ENCODE measurements at places on chromosomes 13 and 19.

DNA sequence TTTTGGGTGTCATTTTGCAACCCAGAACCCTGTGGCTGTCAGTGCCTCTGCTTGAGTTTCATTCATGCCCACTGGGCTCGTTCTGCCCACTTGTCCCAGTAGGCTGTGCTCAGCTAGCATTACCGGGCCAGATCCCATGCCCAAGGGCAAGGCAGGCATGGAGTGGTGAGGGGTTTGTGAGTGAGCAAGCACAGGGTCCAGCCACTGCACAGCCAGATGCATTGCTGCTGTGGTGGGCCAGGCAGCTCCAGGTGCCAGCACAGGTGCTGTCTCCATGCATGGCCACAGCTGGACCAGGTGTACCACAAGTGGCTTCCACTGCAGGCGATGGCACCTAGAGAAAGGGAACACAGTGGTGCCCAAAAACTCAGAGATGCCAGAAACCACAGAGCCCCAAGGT is 1671.2 kb downstream of the OLFM4 start:
- DNase-seq = no peak

- DNase-seq = no peak
Measured at GRCh38 chr13:46834657-46835056, 37.7 kb upstream of the ESD start.

DNA sequence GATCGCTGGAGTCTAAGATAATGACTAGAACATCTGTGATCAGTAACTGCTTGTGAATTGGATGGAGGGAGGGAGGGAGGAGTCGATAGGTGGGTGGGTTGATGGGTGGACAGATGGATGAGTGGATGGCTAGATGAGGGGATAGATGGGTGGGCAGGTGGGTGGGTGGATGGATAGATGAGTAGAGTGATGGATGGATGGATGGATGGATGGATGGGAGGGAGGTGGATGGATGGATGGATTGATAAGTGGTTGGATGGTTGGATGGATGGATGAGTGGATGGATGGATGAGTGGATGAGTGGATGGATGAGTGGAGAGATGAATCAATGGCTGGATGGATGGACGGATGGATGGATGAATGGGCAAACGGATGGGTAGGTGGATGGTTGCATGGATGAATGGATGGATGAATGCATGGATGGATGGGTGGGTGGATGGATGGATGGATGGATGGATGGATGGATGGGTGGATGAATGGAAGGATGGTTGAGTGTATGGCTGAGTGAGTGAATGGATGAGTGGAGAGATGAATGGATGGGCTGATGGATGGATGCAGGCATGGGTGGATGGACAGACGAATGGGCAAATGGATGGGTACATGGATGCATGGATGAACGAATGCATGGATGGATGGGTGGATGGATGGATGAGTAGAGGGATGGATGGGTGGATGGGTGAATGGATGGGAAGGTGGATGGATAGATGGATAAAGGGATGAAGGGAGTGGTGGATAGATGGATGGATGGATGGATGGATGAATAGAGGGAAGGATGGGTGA is 44.0 kb upstream of the NFIC start:
- DNase-seq = no peak

DNA sequence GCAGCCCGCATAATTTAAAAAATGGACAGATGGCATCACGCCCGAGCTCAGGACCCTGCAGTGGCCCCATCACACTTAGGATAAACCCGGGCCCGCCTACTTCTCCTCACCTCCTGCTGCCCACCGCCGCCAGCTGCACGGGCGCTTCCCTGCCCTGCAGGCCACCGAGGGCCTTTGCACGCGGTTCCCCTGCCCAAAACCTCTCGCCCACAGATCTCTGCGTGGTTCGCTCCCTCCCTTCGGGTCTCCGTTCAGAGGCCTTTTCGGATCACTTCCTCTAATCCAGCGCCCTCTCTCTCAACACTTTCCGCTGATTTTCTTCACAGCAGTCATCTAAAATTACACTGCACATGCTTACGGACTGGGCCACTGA is 1.8 kb downstream of the SHISA7 start:
- no peak for DNase-seq

DNA sequence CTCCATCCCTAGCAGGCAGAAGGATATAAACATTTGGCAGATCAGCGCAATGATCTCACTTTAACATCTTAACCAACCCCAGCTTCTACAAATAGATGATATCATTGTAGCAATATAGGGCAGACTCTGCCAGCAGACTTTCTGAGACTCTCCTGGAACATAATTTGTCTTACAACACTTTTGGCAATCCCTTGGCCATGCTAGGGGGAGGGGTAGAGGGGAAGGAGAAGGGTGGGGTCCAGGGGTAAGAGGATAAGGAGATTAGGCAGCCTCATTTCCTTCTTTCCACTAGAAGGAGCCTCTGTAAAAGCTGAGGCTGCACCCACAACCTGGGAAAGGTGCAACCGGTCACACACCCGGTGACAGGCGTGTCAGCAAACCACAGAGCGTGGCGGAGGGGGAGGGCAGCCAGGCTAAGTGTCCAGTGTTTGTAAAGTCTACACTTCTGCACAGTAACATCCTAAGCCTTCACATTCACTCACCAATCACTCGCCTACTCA is 8.7 kb upstream of the UBAC2 start:
- no peak for DNase-seq

- DNase-seq = no peak
Measured at GRCh38 chr19:19866611-19867248, 1.0 kb downstream of the ZNF253 start.

DNA sequence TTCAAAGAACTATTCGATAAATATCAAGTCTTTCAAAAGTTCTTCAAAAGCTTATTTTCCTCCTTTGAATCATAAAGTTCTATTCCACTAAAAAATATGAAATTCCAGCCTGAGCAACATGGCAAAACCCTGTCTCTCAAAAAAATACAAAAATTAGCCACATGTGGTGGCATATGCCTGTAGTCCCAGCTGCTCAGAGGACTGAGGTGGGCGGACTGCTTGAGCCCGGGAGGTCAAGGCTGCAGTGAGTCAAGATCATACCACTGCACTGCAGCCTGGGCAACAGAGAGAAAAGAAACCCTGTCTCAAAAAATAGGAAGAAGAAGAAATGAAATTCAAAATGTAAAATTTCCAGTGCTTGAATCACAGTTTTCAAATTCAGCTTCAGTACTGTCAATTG is 24.6 kb downstream of the CAB39L start:
- DNase-seq = no peak

GRCh38 chr19:5237939-5238480 is 102.6 kb downstream of the PTPRS start:
- DNase-seq = no peak

DNA sequence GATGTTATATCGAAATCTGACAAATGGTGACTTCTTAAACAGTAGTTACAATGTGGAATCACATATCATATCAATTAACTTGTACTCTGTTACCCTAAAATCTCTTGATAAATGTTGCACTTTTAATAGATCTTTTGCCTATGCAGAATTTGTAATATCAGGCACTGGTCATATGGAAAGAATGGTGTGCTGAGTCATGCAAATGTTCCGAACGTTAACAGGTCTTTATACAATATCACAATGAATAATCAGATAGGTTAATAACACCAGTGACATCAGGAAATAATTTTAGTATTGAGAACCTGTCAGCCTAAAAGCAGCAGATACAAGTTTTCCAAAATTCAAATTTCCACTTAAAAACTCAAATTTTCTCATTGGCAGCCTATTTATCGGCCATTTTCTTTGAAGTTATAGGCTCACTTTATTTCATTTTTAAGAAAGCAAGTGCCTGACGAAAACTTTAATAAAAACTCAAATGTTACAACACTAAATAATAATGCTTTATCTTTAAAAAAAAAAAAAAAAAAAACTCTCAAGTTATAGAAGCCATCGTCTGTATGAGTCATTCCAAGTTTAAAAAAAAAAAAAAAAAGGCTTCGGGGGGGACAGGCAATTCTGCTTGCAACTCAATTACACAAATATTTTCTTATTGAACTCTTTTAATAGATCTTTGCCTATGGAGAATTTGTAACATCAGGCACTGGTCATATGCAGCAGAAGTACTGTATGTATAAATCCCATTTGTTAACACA is 180.9 kb downstream of the DIAPH3 start:
- DNase-seq = no peak

- no peak for DNase-seq
Measured at GRCh38 chr13:112664501-112665203, 25.2 kb upstream of the ATP11A start.

DNA sequence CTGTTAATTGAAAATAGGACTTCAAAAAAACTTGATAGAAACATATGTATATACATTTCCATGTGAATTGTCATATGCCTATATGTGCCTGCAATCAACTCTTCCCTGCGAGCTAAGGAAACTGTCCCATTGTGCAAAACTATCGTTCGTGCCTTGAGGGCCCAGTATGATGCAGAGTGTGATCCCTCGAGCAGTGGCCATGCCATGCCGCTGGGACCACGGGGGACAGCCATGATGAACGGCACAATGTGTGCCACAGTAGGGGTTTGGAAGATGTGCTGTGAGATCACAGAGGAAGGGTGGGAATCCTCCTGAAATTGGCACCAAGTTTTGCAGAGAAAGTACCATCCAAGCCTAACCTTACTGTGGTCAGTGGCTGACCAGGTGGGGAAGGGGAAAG is 118.1 kb upstream of the SOX1 start:
- no peak for DNase-seq

GRCh38 chr13:111424134-111424533 is 103.7 kb downstream of the TEX29 start:
- no peak for DNase-seq

DNA sequence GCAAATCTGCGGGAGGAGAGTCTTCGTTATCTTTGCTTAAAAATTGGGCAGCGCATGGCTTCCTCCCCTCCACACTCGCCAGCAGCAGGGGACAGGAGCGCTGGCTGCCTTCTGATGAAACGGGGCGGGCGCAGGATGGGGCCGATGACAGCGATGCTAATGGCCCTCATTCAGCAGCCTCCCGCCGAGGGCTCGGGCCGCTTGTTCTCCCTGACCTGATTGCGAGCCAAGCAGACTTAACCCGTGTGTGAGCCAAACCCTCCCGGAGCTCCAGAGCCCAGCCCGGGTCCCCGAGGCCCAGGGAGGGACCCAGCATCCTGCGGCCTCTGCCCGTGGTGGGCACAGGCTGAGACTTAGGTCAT is 90.3 kb downstream of the KDM4B start:
- DNase-seq = no peak

GRCh38 chr13:31675440-31675953 is 63.8 kb upstream of the RXFP2 start:
- no peak for DNase-seq

- DNase-seq = no peak
Measured at GRCh38 chr13:112143046-112143752, 76.2 kb downstream of the SOX1 start.

GRCh38 chr19:55080121-55080967 is 4.7 kb downstream of the EPS8L1 start:
- DNase-seq = peak; percentile 67

DNA sequence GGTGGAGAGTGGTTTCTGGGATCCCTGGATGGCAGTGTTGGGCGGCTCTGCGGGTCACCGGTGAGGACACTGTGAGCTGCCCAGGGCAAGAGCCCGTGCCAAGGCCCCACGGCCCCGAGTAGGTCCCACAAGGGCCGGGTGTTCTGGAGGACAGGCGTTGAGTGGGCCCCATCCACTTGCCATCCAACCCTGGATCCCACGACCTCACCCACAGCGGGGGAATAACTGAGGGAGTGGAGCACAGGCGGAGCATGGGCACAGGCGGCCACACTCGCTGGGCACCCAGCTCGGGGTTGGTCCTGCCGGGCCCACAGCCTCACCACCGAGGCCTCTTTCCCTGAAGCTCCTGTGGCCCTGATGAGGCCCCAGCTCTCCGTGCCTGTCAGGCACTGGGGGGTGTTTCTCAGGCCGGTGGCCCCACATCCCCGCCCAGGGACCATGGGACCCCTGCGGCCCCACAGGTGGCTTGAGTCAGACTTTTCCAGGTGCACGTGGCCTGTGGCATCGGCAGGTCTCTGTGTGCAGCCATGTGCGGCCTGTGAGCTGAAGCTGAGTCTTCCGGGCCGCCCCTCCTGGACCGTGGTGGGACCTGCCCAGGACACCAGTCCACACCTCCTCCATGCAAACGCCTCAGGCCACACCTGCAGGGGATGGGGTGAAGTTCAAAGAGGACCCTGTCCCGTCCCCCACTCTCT is 16.6 kb downstream of the TMEM255B start:
- no peak for DNase-seq

DNA sequence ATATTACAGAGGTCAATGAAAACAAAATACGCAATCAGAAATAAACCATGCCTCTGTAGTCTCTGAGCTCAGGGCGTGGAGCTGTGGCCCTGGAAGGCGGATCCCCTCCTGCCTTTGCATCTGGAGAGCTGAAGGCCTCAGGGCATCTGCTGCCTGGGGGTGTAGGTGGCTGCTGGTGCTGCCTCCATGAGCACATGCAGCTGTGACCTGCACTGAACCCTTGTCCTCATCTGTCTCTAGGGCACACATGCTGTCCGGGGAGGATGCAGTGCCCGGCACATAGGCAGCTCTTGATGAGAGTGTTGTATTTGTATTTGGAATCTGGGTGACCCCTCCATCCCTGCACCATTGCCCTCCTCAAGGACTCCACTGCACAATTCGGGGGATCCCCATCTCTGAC is 185.7 kb downstream of the TEX29 start:
- DNase-seq = no peak

DNA sequence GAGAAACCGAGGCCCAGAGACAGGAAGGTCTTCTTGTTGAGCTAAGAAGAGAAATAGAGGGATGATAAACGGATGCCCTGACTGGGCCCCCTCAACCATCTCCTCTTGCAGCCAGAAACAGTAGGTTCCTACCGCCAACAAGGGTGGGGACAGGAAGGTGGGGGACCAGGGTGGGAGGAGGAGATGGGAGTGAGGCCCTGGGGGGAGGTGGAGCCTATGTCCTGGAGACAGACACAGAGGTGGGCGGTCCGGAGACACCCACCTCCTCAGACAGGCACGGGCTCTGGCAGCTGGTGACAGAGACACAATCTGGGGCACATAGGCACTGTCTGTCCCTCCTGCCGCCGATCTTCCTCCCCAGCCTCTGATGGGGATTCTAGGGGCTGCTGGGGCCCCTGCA is 16.9 kb downstream of the GADD45B start:
- DNase-seq = no peak

- DNase-seq = no peak
Measured at GRCh38 chr19:34310494-34310981, 54.5 kb upstream of the GPI start.

DNA sequence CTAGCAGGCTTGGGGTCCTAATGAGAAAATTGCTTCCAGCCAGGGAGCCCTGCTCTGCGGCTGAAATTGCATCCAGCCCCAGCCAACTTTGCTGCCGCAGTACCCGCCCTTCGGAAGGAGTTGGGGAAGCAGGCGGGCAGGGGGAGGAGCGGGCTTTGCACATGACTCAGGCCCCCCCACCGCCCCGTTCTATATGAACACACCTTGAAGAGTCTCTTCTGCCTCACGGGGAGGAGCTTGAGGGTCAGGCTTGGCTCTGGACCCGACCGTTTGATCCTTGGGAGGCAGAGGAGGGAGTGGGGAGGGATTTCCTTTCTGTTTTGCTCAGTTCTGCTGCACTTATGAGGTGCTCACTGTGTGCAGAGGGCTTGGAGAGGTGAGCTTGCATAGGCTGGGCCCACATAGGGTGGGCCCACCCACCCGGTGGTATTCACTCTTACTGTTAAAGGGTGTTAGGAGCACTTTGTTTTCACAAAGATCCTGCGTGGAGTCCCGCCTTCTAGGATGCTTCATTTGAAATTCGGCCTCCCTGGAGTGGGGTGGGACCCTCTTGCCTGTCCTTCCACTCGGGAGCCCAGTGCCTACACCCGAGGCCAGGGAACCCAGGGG is 46.5 kb downstream of the LYL1 start:
- no peak for DNase-seq

- DNase-seq = no peak
Measured at GRCh38 chr13:44619651-44620050, 43.5 kb upstream of the TSC22D1 start.
